Psoas muscle (tissue), 8 donors: ENCODE measurements at places on chromosomes 3 and 15. TPM values are rescaled to one million over a fixed set of nuclear protein-coding genes. Genes with fewer than 3 reads are reported as not detected.

DNA sequence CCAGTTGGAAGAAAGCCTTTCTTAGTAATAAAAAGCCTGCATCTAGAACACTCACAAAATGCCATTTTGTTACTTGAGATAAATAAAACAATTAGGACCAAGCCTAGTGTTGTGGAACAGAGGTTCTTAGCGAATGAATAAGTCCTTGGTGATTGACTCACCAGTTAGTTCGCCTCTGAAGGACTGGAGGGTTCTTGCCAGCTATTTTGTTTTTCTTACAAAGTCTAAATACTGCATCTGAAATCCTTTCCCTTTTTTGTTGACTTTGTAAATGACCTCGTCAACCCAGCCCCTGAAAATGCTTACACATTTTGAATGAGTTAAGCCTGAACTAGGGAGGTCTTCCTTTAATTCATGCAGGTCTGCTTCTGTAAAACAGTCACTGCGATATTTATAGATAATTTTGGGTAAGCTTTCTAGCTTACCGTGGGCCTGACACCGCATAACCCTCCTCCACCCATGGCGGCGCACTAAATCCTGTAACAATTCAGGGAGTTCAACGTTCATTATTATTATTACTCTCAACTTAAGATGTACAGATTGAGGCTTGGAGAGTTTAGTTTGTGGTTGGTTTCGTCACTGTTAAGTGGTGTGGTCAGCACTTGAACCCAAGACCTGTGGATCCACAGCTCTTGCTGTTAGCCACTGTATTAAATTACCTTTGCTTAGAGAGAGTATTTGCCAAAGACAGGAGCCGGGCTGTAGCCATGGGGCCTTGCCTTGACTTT, 45.0 kb upstream of the SACM1L start:
- no peaks in the 10 kb centered on the region for H3K36me3 ChIP-seq
- H3K4me3 ChIP-seq, result no peak overlapping the region
- H3K4me1 ChIP-seq, result peaks cover 64% of the 10 kb centered on the region
- no peaks in the 10 kb centered on the region for H3K27me3 ChIP-seq
- peak overlapping the region; percentile 87 for H3K27ac ChIP-seq

- peaks cover 7% of the 10 kb centered on the region for H3K36me3 ChIP-seq
- H3K4me3 ChIP-seq, result no peak overlapping the region
- H3K27ac ChIP-seq, result no peak overlapping the region
- H3K4me1 ChIP-seq, result peaks cover 3% of the 10 kb centered on the region
Observed at GRCh38 chr3:25587526-25587925, 77.2 kb downstream of the TOP2B start.

DNA sequence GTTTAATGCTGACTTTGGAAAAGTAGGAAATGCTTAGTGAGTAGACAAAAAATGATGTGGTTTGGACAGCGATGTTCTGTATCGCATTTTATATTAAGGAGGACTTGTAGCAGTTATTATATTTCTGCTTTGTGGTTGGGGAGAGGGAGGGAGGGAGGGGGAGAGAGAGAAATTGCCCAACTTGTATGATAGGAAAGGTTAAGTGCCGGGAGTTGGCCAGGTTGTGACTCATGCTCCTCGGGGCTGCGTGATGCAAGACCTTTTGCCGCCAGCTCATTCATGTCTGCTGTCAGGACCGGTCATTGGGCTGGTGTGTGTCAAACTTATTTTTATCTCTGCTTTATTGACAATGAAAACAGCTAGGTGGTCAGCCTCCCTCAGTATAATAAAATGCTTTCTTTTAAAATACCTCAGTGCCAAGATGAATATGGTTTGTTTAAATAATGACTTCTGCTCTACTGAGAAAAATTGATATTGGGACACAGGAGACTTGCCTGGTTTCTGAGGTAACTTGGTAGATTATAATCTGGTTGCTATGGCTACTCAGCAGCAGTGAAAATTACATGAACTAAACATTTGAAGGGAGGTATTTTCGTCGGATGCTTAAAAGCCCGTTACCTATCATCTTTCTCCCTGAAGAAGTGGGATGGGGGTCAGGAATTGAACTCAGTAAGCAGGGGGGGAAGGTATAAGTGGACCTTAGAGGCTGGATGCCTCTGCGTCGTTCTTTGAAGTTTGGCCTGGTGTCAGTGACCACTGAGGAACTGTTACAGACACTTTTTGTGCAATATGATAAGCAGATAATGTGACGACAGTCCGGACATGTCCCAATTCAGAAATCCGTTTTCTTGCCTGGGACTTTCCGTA, 90.7 kb downstream of the FNDC3B start:
- DNase-seq, result peak; percentile 96
- H3K36me3 ChIP-seq, result no peaks in the 10 kb centered on the region
- H3K27me3 ChIP-seq, result no peaks in the 10 kb centered on the region
- H3K4me3 ChIP-seq, result peak overlapping the region; percentile 33
- H3K27ac ChIP-seq, result peak overlapping the region; percentile 95
- H3K4me1 ChIP-seq, result peaks cover 91% of the 10 kb centered on the region

DNA sequence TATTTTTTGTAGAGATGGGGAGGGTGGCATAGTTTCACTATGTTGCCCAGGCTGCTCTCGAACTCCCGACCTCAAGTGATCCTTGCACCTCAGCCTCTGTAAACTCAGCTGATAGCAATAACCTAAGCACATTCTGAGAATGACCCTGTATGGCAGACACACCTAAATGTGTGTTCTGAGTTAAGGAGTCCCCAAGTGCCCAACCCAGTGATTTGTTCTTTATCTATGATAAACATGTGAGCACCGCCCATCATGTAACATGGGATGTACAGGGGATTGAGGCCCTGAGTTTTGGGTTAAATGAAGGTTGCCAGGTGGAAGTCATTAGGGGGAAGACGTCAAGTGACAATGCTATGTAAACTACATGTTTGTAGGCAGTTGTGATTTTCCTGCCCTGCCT, 5.7 kb downstream of the NCEH1 start:
- peaks cover 6% of the 10 kb centered on the region for H3K4me1 ChIP-seq
- H3K27me3 ChIP-seq, result no peaks in the 10 kb centered on the region
- H3K27ac ChIP-seq, result no peak overlapping the region
- DNase-seq, result no peak
- no peak overlapping the region for H3K4me3 ChIP-seq

DNA sequence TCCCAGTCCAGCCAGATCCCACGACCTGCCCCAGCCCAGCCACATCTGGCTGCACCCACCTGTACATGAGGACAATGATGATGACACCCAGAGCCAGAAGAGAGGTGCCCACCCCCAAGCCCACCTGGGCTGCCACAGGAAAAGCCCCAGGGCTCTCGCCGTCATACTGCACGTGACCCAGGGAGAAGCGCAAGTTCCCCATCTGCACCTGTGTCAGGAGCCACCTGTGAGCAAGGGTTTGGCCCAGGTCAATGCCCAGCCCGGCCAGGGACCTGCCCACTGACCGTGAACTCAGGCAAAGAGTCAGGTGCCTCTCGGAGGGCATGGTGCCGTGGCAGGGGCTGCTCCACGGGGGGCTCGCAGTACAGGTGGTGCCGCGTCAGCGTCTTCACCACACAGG, 16.3 kb downstream of the PLXNB1 start:
- H3K27me3 ChIP-seq, result no peaks in the 10 kb centered on the region
- peak; percentile 2 for DNase-seq
- no peak overlapping the region for H3K4me3 ChIP-seq
- H3K4me1 ChIP-seq, result no peaks in the 10 kb centered on the region

DNA sequence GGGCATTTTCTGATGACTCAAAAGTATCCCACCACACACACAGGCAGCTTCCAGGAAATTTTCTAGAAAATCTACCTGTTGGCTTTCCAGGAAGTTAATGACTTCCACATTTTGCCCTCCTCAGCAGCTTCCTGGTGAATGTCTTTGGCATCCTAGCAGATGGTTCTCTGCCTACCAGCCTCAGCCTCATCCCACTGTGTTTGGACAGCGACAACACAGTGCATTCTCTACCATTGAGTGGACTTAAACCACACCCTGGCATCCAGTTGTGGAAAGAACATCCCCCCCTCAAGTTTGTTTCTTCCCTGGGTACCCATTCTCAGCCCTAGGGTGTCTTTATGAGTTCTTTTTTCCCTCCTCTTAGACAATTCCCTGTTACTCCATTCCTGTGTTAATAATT, 50.8 kb upstream of the GADL1 start:
- no peaks in the 10 kb centered on the region for H3K36me3 ChIP-seq
- no peak for DNase-seq
- H3K4me3 ChIP-seq, result no peak overlapping the region
- no peaks in the 10 kb centered on the region for H3K4me1 ChIP-seq
- H3K27ac ChIP-seq, result no peak overlapping the region

- no peaks in the 10 kb centered on the region for H3K36me3 ChIP-seq
- H3K27me3 ChIP-seq, result no peaks in the 10 kb centered on the region
- no peak overlapping the region for H3K27ac ChIP-seq
- no peaks in the 10 kb centered on the region for H3K4me1 ChIP-seq
- no peak for DNase-seq
- no peak overlapping the region for H3K4me3 ChIP-seq
Observed at GRCh38 chr15:64443747-64444621, 16.4 kb upstream of the ZNF609 start.

DNA sequence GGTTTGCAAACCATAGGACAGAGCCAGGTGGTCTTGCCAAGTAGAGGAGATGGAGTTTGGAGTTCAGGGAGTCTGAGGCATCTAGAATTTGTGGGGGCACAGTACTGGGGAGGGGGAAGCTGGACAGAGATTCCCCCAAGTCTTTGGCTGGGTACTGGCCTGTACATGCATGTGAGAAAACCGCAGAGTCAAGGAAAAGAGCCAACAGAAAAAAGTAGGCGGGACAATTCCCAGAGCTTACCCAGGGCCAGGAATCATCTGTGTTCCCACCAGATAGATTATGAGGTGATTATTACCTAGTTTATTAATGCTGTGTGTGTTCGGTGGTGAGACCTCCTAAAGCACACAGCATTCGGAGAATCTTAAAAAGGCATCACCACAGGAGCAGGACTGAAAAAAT, 11.3 kb downstream of the LYSMD4 start:
- no peaks in the 10 kb centered on the region for H3K27me3 ChIP-seq
- peak overlapping the region; percentile 47 for H3K27ac ChIP-seq
- DNase-seq, result no peak
- H3K36me3 ChIP-seq, result no peaks in the 10 kb centered on the region
- H3K4me3 ChIP-seq, result no peak overlapping the region
- H3K4me1 ChIP-seq, result peaks cover 40% of the 10 kb centered on the region

- H3K36me3 ChIP-seq, result no peaks in the 10 kb centered on the region
- H3K27me3 ChIP-seq, result no peaks in the 10 kb centered on the region
- H3K27ac ChIP-seq, result no peak overlapping the region
- DNase-seq, result no peak
- peaks cover 57% of the 10 kb centered on the region for H3K4me1 ChIP-seq
- H3K4me3 ChIP-seq, result no peak overlapping the region
Observed at GRCh38 chr3:138200424-138200823, 13.3 kb downstream of the ARMC8 start.

GUCA1C gene
- not detected for total RNA-seq

ATP13A4 gene
- not detected for total RNA-seq

INKA1 gene
- 20.1 TPM for total RNA-seq

ADPRH gene
- 16.9 TPM for total RNA-seq
